ENCODE measurements at places on chromosomes 4 and X.

DNA sequence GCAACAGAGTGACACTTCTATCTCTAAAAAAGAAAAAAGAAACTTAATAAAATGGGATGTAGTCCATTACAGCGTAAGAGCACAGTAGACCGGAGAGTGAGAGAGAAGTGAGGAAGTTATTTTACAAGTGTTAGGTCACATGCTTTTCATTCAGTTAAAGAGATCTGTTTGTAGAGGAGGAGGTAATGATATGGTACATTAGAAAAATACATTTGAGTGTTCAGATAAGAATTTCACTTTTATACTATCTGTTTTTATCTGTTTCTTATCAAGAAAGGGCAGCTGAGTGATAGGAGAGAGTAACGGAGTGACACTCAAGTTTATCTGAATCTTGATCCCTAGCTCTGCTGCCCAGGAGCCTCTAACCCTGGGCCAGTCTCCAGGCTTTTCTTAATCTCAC is 38.9 kb downstream of the FNIP2 start:
- DNase-seq = no peak

DNA sequence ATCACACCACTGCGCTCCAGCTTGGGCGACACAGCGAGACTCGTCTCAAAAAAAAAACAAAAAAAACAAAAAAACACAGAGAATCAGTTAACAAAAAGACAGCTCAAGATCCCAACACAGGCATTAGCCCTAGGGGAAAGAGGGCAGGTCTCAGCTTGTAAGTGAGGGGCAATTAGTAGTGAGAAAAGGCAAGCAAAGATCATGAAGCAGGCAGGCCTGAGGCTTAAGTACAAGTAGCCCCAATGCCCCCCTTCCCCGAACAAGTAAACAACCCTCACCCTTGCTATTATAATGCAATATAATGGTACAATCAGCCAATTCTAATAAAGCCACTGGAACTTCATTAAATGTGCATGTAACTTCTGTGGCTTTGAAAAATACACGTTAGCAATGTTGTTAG is 17.0 kb downstream of the ADGRA3 start:
- DNase-seq = no peak

DNA sequence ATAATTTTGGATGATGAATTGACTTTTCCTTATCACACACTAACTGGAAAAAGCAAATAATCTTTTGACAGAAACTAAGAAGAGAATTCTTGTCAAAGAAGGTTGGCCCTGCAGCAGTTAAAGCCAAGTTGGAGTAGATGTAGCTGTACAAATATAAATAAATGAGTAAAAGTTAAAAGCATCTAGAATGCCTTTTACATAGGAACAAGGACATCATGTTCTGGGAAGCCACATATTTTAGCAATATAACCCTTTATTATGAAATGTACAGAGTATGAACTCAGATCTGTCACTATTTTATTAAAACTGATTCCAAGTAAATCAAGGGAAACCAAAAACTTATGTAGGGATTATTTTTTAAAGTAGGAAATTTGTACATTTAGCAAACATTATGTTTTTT is 269.4 kb upstream of the FAT4 start:
- no peak for DNase-seq

GRCh38 chr4:87915621-87916020 is 59.9 kb upstream of the SPP1 start:
- DNase-seq = no peak

DNA sequence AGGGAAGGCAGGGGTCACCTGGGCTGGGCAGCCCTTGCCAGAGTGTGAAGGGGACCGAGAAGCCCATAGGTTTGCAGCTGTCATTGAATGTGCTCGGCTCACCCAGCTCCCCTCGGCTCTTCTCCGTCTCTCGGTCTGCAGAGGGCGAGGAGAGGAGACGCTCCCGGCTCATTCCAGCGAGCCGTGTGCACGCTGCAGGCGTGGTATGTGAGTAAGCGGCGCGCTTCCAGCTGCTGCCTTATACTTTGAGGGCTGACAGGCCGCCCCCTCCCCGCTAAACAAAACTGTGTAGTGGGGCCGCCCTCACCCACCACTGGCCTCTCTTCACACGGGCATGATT is 23.0 kb upstream of the BCORL1 start:
- no peak for DNase-seq

DNA sequence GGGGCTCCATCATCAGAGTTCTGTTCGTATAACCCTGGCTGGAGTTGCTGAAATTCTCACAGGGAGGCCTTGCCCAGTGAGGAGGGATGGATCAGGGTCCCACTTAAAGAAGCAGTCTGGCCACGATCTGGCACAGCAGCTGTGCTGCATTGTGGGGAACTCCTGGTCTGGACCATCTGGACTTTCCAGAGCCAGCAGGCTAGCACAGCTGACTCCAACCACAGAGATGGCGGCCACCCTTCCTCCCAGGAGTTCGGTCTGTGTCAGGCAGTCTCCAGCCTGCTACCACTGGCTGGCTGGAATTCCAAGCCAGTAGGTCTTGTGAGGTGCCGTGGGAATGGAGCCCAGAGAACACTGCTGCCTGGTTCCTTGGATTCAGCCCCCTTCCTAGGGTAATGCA is 62.0 kb downstream of the SLAIN2 start:
- DNase-seq = no peak

DNA sequence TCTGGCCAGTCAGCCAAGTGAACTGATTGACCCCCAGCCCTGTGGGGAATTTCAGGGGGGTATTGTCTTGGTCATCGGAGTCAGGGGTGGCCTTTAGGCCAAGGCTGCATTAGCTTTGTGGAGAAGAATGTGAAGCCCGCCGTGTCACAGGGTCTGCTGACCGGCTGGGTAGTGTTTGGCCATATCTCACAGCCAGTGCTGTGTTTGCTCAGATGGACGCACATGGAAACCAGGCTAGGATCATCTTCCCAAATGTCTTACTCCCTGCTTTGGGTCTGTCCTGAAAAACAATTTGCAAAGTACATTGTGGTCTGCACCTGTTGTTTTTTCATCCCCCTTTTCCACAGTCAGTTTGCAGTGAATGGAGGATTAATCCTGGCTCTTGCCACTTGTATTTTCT is 13.0 kb downstream of the TMEM164 start:
- no peak for DNase-seq

DNA sequence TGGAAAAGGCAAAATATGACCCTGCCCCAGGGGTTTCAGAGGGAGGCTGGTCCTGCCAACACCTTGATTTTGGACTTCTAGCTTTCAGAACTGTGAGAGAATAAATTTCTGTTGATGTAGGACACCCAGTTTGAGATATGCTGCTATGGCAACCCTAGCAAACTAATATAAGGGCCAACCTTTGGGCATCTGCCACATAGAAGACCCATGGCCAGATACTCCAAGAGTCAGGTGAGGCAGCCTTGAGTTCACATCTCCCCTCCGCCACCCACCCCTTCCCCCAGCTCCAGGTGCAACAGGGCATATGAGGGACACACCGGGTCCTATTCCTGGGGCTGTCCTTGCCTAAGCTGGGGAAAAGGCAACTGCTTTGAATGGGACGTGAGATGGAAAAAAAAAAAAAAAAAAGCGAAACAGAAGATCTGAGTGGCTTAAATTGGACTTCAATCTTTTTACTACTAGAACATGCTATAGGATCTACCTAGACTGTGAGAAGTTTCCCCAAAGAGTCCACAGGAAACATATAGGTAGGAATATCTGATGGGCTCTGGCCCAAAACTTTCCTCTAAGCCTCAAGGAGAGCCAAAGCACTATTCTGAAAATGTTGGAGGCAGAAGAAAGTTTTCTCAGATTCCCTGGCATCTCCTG is 56.5 kb upstream of the PROM1 start:
- no peak for DNase-seq

DNA sequence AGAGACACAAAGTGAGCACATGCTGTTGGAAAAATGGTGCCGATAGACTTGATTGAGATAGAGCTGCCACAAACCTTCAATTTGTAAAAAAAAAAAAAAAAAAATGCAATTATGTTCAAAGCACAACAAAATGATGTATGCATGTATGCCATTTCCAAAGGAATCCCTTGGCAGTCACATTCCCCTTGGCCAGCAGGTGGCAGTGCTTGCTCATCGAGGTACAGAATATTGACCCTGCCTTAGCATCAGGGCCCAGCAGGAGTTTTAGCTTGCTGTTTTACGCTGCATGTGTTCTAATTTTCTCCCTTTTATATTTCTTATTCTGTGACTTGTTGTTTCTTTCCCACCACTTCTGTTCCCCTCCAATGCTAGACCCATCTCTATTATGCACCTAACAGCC is 34.5 kb upstream of the CYBB start:
- peak; percentile 61 for DNase-seq

All from Caco-2 (cell line).